ENCODE measurements at places on chromosomes 13 and 19.

- no peak for DNase-seq
Observed at GRCh38 chr19:45161738-45162607, 1.2 kb upstream of the NKPD1 start.

DNA sequence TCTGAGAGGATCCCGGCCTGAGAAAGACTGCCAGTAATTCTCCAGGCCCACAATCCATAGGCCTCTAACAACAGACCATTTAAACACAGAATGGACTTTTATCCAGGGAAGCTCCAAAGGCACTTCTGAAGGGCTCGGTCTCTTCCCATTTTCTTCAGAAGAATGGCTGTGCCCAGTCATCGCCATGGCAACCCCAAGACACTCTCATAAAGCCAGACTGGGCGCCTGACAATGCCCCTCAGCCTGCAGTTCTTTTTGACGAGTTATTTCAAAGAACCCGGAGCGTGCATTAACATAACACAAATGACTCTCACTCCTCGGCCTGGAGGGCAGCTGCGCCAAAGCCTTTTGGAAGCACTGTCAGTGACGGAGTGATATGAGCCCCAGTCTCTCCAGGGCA is 61.0 kb downstream of the RASA3 start:
- no peak for DNase-seq

GRCh38 chr19:40150170-40150569 is 41.1 kb upstream of the MAP3K10 start:
- DNase-seq, result no peak

DNA sequence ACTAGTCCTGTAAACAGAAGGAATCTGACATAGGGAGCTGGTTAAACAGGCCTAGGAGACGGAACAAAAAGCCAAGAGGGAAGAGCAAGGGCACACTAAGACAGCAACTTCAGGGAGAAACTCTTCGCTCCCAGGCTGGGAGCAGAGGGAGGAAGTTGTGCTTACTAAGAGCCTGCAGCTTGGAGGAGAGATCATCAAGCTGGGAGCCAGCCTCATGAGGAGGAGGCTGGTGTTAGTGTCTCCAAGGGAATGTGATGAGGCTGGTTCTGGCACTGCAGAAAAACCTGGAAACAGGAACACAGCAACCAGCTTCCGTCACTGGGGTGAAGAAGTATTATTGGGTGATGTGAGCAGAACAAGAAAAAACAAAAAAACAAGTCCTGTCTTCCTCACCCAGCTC is 1027.3 kb downstream of the UQCRFS1 start:
- DNase-seq, result no peak

GRCh38 chr13:101757446-101758039 is 305.1 kb downstream of the ITGBL1 start:
- peak; percentile 41 for DNase-seq

DNA sequence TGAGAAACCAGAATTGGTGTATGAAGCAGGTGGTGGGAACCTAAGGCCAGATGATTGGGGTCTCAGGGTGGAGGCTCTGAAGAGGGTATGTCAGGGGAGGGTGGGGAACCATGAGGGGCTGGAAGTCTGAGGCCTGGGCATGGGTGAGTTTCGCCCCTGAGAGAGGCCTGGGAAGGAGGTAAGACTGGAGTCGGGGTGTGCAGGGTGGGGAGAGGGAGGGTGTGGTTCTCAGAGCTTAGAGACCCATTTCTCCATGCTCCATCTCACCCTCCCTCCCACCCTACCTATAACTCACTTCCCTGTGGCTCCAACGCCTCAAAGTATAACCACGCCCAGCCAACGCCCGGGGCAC is 1.0 kb upstream of the KLHL26 start:
- no peak for DNase-seq

- peak; percentile 72 for DNase-seq
Observed at GRCh38 chr19:12777217-12778016, 2.1 kb upstream of the HOOK2 start.

GRCh38 chr13:38417727-38418126 is 68.1 kb downstream of the UFM1 start:
- DNase-seq, result no peak

- no peak for DNase-seq
Observed at GRCh38 chr19:23519031-23519430, 123.8 kb upstream of the ZNF91 start.

DNA sequence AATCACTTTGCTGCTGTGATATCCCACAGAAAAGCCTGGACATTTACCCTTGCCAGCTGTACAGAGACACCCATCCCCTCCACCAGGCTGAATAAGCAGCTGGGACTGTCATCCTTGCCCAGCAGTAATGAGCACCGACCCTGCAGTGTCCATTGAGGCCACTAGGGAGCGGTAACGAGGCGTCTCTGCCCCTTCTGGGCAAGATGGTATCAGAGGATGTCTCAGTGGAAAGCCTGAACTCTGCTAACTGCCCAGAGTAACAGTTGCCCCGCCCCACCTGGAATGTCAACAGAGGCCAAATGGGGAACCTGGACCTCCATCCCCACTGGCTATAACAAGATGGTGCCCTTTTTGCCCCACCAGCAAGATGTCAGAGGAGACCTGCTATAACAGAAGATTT is 22.8 kb upstream of the CEACAM20 start:
- no peak for DNase-seq

- DNase-seq, result no peak
Observed at GRCh38 chr13:109468123-109468522, 318.3 kb downstream of the IRS2 start.

GRCh38 chr13:66296328-66296727 is 933.8 kb downstream of the PCDH9 start:
- no peak for DNase-seq

- peak; percentile 34 for DNase-seq
Observed at GRCh38 chr13:113122550-113123225, at the start of gene F10. TSS of gene F10 (plus strand) at chr13:113122799. CDS start at chr13:113122856, 57 bp downstream.

DNA sequence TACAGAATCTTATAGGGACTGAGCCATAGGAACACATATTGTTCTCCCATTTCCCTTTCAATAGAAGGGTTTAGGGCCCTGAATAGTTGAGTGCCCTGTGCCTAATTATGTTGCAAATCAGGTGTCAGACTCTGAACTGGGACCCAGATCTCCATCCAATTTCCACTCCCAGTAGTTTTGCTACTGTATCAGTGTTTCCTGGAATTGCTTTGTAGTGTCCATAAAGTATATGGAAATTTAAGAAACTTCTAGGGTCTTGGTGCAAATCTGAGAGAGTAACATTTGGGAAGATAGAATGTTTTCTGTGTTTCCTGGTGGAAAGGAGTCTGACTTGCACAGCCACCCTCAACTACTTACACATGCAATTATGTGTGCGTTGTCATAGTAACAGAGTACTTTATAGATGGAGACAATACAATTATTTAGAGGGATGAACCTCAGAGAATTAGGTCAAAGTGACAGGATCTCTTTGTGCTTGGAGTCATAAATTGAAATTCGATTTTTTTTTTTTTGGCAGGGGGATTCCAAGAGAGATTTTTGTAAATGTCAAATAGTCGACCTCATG is 646 bp upstream of the SLC10A2 start:
- no peak for DNase-seq

DNA sequence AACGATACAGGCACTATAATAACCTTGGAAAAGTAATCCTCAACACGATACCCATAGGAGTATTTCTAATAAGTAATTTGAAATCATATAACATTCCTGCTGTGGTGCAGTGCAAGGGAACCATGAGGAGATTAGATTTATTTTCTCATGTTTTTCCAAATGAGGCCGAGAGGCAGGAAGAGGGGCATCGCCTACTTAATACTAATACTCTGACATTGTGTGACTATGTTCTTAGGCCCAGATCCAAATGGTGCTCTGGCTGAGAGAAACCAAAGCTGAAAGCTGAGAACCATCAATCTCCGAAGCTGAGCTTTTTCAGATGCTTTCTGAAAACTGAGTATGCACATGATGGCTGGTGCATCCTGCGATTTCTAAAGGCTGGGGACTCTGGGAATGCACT is 248.0 kb upstream of the MAB21L1 start:
- DNase-seq, result no peak

GRCh38 chr13:77911751-77912150 is 6.9 kb downstream of the EDNRB start:
- DNase-seq, result no peak

- peak; percentile 18 for DNase-seq
Observed at GRCh38 chr13:100128373-100128772, 39.5 kb downstream of the PCCA start.

DNA sequence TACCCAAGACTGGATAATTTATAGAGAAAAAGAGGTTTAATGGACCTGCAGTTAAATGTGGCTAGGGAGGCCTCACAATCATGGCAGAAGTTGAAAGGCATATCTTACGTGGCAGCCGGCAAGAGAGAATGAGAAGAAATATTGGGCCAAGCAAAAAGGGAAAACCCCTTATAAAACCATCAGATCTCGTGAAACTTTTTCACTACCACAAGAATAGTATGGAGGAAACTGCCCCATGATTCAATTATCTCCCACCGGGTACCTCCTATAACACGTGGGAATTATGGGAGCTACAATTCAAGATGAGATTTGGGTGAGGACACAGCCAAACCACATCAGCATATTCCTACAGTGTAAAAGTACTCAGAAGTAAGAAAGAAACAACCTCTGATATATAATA is 4.7 kb upstream of the KBTBD7 start:
- DNase-seq, result no peak

Data from LoVo (cell line).